Activated CD4-positive, alpha-beta T cell treated with anti-CD3 and anti-CD28 coated beads for 1 hour (primary cell): ENCODE measurements at places on chromosomes 1 and 21.

DNA sequence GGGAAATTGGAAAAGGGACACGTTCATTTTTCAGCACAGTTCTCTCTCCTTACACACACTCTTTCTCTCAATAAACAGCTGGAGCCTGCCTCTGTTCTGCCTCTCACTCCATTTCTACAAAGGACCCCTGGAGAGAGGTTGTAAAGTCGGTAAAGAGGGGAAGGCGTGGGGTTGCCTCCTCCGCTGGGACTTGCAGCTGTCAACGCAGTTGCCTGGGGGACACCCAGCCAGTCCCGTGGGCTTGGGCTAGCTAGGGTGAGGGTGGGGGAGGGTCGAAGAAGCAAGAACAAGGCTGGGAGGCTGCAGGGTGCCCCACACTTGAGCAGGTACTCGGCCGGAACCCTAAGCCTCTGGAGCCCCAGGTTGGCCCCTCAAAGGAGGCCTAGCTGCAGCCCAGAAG, 27.6 kb downstream of the C1orf216 start:
- no peak for DNase-seq

DNA sequence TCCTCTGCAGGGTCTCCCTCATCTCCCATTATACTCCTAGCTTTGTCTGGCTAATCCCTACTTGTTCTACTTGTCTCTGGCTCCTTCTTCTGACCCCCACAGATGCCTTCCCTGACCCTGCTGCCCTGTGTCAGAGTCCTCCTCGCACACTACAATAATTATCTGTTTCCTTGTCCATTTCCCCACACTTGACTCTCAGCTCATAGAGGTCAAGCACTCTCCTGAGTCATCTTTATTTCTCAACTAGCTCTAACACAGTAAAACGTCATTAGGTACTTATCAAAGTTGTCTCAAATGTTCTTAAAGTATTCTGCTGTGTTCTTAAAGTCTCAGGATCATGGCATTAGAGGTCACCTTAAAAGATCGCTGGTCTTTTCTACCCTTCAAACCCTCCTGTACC, 47.1 kb downstream of the C8A start:
- DNase-seq: no peak

GRCh38 chr1:114554577-114554976, 26.8 kb downstream of the BCAS2 start:
- DNase-seq: no peak

DNA sequence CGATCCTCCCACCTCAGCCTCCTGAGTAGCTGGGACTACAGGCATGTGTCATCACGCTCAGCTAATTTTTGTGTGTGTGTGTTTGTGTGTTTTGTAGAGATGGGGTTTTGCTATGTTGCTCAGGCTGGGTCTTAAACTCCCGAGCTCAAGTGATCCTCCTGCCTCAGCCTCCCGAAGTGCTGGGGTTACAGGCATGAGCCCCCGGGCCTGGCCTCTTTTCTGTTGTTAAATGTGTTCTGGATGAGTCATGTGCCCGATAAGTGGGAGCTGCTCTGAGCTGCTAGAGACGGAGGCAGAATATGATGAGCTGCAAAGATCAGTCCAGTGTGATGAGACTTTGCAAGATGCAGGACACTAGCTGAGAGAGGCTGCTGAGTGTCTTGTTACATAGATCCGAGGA, 75.5 kb downstream of the VPS13D start:
- DNase-seq: no peak

- no peak for DNase-seq
These were observed 174.0 kb downstream of the TRABD2B start for GRCh38 chr1:47823040-47823808.

DNA sequence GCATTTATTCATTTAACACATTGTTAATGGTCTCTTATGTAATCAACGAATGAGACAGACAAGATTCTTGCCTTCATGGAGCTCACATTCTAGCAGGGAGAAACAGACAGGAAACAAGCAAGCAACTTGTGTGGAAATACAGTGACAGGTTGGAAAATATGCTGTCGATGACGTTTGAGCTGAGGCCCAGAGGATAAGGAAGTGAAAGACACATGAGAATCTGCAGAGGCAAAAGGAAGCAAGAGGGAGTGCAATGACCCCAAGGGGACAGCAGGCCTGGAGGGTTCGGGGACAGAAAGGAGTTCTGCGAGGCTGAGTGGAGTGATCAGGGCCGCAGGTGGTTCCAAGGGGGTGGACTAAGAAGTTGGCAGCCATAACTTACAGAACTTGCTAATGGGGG, 60.6 kb upstream of the AKT3 start:
- DNase-seq: no peak

DNA sequence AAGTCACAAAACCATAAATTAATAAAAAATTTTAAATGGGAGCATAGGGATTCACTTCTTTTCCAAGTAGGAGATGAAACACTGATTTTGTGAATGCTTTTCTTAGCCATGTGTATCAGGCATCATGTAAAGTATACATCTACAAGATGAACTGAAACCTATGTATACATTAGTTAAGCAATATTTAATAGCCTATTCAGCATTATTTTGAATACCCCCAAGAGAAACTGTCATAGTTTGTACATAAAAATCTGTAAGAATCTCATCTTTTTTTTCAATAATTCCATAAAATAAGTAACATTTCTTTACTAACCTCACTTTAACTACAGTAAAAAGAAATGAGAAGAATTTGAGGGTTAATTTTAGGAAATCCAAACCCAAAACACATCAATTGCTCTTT, 348.0 kb downstream of the KCNT2 start:
- no peak for DNase-seq

GRCh38 chr1:248703674-248704073, 1.1 kb upstream of the OR14I1 start:
- DNase-seq: no peak

GRCh38 chr1:203522237-203522636, 28.3 kb downstream of the OPTC start:
- DNase-seq: no peak

- DNase-seq: no peak
These were observed 242.1 kb downstream of the SLC45A1 start for GRCh38 chr1:8560035-8560434.

GRCh38 chr1:198638894-198639635, at the start of gene PTPRC:
PTPRC (plus strand) TSS chr1:198639040; CDS start chr1:198639269, 229 bp downstream.
- no peak for DNase-seq

DNA sequence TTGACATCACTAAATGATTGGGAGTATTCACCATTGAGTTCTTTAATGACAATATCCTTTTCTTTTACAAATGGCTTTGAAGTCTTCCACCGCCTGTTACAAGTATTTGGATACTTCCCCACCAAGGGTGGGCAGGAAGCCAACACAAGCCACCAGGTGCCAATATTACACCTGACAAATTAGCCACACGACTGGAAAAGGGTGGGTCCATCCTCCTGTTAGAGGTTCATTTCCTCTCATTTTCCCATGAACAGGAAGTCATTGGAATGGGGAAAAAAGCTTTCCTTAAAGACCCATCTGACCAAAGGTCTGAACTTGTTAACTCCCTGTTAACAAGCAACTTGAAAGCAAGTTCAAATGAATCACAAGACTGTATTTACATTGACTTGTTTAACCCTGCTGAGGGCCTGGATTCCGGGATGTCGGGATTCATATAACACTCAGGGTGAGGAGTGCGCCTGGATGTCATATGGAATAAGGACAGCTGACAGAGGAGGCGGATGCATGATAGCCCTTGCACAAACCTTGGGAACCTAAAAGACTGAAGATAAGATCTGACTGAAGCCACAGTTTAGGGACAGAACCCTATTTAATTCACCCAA, 40.5 kb upstream of the PROX1 start:
- DNase-seq: no peak

DNA sequence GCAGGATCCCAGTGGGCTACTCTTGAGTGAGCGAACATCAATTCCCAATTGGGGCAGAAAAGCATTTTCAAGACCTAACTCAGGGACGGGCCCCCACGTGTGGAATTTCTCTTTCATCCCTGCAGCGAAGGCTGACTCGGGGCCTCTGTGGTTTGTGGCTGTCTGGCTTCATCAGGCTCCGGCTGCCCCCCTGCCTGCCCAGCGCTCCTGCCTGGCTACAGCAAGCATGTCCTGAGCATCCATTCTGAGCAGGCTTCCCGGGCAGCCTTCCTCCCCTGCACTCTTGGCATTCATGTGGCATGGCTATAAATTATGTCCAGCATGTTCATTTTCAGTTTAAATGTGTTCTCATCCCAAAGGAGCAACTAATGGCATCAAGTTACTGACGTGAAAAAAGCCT, 588.1 kb downstream of the KIF26B start:
- no peak for DNase-seq

DNA sequence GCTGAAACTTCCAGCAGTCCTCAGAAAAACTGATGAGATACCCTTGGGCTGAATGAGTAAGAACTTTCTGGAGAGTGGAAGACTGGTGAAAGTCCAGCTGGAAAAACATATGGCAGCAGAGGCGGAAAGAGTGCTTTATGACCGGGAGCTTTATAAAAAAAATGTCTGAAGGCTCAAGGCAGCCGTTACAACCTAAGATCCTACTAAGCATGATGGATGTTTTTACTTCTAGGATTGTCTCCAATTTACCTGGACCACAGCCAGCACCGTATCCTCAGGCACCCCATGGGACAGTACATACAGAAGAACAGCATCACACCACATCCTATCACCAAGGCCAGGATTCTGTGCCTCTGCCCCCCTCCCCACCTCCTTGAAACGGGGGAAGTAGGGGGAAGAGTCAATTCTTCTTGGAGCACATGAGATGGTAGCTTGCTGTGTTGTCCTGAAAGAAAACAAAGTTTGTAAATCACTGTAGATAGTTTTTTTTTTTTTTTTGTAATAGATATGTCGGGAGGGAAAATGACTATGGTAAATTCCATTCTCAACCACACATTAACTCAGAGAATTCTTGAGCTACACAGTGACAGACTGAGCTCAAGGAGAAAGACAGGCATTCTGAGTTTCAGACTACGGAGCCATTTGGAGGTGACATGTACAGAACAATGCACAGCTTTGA, 11.8 kb upstream of the IRF2BP2 start:
- no peak for DNase-seq

DNA sequence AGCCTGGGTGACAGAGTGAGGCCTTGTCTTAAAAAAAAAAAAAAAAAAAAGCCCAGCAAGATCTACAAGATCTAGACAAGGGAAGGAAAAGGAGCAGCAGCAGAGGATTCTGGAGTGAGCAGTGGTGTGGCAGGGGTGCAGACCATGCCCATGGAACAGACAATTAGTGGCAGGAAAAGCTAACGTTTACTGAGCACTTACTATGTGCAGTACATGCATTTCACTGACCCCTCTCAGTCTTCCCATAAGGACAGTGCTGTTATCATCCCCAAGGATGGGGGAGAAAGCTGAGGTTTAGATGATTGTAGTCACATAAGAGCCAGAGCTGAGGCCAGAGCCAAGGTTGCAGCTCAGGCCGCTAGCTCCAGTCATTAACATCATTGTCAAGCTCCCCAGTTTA, 5.9 kb downstream of the PODN start:
- DNase-seq: peak; percentile 4

DNA sequence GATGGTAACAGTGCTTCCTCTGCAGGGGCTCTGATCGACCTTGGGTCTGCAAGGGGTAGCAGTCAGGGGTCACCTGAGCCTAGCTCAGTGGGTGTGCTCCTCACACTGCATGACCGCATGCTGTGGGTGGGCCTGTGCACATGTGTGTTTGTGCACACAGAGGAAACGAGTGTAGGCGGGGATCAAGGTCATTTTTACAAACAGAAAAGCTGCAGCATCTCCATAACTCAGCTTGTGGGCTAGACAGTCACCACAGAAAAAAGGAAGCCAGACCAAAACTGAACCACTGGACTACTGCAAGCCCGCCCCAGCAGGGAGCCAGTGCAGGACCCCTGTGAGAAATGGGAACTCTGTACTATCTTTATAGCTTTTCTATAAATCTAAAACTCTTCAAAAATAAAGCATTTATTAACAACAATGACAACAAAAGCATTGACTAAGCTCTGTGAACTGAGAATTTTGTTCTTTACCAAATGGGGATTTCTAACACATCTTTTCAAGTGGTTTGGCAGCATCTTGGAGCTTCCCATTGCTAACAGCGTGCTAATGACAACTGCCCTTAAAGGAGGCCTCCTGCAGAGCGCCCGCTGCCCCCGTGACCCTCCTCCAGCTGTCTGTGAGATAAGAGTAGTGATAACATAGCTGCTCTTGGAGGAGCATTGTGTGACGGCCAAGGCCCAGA, 19.9 kb upstream of the NEK2 start:
- no peak for DNase-seq

DNA sequence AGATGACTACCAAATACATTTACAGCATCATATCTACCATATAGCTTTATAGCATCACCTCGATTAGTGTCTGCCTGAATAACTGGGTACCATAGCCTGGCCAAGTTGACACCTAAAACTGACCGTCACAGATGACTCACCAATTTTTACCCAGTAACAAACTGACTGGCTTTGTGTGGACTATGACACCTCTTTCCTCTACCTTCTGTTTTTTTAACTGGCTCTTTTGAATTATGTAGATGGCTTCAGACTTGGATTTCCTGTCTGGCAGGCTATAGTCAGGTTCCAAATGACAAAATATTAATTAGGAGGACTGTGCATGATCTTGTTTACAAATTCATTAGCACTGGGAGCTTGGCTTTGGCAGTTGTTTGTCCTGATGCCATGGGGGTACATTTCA, 360.3 kb downstream of the TGFB2 start:
- DNase-seq: no peak

- DNase-seq: no peak
These were observed 97.0 kb upstream of the IFFO2 start for GRCh38 chr1:19053486-19053885.

DNA sequence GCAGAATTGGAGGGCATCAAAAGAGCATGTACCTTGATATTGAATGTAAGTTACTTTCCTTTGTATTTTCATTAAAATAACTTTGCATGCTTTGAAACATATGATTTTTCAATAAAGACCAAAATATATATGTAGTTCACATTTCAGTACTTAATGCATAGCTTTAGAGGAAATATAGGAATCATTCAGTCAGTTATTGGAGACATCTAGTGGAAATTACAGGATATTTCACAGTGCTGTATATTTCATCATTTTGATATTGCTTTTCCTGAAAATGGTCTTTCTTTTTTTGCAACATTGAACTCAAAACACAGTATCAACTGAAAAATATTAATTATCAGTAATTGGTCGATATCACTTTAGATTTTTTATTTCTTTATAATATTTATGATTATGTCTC, 375.8 kb downstream of the NCAM2 start:
- DNase-seq: no peak

GRCh38 chr1:172167796-172168596, 252.5 kb upstream of the C1orf105 start:
- DNase-seq: no peak

GRCh38 chr1:163444665-163445064, 122.9 kb downstream of the NUF2 start:
- no peak for DNase-seq

GRCh38 chr1:234782105-234782751, 172.2 kb upstream of the IRF2BP2 start:
- no peak for DNase-seq
